Prostate gland (tissue), 2 donors: ENCODE measurements at places on chromosomes 2 and 18.

- no peaks in the 10 kb centered on the region for H3K36me3 ChIP-seq
- no peaks in the 10 kb centered on the region for H3K27me3 ChIP-seq
- H3K27ac ChIP-seq = no peak overlapping the region
- no peak overlapping the region for H3K4me3 ChIP-seq
- no peak for DNase-seq
Measured at GRCh38 chr18:45580127-45580526, 35.1 kb upstream of the SLC14A2 start.

- no peaks in the 10 kb centered on the region for H3K36me3 ChIP-seq
- H3K4me3 ChIP-seq = no peak overlapping the region
- no peaks in the 10 kb centered on the region for H3K4me1 ChIP-seq
Measured at GRCh38 chr18:42174909-42175308, 219.9 kb downstream of the PIK3C3 start.

GRCh38 chr2:30625276-30625675, 178.2 kb downstream of the LCLAT1 start:
- no peaks in the 10 kb centered on the region for H3K27me3 ChIP-seq
- H3K27ac ChIP-seq = no peak overlapping the region
- H3K4me1 ChIP-seq = no peaks in the 10 kb centered on the region
- no peak for DNase-seq
- no peaks in the 10 kb centered on the region for H3K36me3 ChIP-seq

DNA sequence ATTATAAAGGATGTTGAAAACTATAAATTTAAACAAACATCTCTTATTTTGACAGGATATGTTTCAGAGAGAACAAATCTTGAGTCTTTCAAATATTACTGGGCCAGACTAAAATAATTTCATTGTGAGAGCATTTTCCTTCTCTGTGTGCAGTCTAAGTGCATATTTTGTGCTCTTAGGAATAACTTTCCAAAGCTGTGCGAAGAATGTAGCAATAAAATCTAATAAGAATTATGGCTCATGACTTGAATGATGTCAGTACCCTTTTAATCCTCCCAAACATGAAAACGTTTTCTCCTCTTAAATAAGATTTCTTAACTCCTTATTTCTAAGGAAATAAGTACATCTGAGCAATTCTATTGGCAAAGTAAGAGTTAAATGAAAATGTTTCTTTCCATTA, 76.2 kb upstream of the EFEMP1 start:
- DNase-seq = no peak
- no peak overlapping the region for H3K4me3 ChIP-seq
